Inflammatory macrophage treated with lipopolysaccharide for 4 hours (primary cell): ENCODE measurements at places on chromosomes 4 and X.
A peak's percentile ranks its signal among the peaks of the same experiment; 100 is the strongest.

- no peak for DNase-seq
These were observed 1699.2 kb upstream of the IGFBP7 start for GRCh38 chr4:58809366-58809765.

DNA sequence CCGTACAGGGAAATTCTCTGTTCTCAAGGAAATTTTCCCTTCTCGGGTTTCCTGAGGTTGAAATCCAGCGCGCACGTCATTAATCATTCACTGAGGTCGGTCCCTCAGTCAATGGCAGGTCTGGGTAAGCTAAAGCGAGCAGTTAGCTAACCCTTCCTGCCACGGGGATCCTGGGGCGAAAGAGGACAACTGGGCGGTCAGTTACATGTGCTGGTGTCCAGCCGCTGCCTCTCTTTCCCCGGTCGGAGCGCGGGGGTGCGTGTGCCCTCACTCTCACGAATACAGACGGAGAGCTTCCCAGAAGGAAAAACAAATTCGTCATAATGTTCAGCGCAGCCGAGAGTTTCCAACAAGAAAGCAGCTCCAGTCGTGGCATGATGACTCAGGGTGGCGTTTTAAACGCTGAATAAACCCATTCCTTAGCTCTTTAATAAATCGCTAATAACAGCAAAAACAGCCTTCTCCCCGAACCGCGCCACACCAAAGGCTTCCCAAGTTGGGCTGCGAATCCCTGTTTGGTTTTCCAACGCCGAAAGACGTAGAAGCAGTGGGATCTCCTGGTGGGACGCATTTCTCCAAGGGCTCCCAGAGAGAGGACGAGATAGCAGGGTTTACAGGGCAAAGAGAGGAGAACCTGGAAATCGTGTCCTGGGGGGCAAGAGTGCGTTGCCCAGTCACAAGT is 752 bp upstream of the FGF5 start:
- no peak for DNase-seq

DNA sequence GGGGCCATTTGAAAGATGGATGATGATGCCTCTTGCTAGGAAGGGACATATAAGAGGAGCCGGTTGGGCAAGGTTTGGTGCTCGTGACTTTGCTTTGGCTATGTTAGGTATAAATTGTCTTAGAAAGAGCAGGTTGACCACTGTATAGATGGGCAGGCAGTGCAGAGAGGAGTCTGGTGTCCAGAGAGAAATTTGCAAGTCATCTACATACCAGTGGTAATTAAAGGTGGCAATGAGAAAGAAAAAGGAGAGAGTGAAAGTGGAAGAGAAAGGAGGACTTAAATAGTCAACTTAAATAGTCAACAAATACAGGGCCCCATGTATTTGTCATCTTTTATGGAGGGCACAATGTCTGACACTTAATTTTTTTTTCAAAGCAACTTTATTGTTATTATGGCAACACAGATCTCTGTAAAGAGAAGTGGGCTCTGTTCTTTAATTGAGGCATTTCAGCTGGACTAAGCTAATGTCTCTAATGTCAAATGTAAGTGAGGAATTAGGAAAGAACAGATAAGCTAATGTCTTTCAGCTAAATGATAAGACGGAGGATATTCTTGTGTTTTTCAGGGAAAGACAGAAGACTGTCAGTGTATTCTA is 75.4 kb upstream of the ANXA3 start:
- no peak for DNase-seq

DNA sequence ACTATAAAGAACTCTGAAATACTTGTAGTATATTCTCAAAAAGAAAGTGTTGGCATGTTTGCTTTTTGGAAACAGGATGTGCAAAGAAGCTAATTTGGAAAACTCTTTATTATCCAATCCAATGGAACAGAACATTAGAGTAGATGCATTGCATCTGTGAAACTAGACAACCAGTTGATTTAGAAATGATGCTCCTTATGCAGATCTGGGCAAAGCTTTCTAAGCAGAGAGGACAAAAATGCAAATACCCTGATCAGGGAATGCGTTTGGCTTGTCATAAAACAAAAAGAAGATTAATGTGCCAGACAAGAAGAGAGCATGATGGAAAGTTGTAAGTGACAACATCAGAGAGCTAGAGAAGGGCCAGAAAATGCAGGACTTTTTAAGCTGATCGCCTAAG is 142.3 kb downstream of the RCHY1 start:
- no peak for DNase-seq

GRCh38 chr4:140113653-140114052 is 40.3 kb downstream of the MAML3 start:
- no peak for DNase-seq

- DNase-seq: no peak
These were observed 127.3 kb downstream of the MAD2L1 start for GRCh38 chr4:119939071-119939995.

GRCh38 chr4:144384408-144384807 is 243.9 kb upstream of the GYPA start:
- peak; percentile 42 for DNase-seq

DNA sequence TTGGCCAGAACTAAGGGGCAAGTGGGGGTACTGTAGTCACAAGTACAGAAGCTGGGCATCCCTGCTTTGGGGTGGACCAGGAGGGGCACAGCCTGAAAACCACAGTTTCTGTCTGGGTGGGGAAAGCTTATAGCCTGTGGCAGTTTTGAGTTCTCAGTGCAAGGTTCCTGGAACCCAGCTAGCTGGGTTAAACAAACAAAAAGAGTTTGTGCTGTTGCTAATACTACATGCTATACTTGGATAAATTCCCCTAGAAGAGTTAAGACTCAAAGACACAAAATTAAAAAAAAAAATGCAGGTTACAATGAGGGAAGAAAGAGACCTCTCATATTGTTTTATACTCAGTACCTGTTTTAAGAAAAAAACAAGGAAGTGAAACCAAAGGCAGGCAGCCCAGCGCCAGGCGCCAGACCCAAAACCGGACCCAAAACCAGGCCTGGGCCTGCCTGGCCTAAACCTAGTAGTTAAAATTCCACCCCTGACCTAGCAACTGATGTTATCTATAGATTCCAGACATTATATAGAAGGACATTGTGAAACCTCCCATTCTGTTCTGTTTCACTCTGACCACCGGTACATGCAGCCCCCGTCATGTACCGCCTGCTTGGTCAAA is 50.8 kb downstream of the SLC2A9 start:
- no peak for DNase-seq

DNA sequence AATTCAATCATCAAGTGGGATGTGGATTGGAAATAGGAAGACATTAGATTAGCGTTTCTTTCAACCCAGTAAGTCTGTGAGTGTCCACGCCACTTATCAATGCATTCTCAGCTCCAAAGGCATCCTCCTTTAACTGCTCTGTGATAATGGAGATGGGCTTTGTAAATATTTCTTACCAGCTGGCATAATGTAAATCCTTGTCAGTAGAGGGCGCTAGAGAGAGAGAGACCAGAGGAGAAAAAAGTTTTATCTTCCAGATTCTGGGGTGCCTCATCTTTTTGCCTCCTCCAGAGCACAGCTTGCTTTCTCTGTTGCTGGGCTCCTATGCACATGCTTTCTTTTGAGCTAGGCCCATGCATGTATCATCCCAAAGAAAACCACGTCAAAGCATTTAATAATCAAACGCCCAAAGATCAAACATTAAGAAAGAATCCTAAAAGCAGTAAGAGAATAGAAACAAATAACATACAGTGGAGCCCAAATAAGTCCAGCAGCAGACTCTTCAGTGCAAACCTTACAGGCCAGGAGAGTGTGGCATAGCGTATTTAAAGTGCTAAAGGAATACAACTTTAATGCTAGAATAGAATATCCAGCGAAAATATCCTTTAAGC is 9.6 kb upstream of the MTMR1 start:
- DNase-seq: peak; percentile 44

- DNase-seq: no peak
These were observed 94.8 kb downstream of the MAML3 start for GRCh38 chr4:140059159-140059558.

GRCh38 chrX:74923942-74924448 is 1.3 kb downstream of the NEXMIF start:
- no peak for DNase-seq

DNA sequence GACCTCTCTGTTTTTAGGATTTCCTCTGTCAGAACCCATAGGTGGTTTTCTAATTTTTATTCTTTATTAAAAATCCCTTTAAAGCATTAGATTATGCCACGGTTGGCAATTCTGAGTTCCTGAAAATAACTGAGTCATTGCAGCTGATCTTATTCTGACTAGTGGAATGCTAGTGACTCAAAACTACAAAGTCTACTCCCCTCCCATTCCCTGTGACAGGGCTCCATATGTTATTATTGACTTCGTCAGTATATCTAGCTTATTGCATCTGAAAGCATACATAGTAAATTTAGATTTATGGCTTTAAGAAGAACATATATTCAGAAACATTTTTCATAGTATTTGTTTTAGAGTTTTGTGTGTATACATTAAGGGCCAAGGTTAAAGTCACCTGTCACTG is 38.5 kb downstream of the HERC3 start:
- DNase-seq: peak; percentile 38

DNA sequence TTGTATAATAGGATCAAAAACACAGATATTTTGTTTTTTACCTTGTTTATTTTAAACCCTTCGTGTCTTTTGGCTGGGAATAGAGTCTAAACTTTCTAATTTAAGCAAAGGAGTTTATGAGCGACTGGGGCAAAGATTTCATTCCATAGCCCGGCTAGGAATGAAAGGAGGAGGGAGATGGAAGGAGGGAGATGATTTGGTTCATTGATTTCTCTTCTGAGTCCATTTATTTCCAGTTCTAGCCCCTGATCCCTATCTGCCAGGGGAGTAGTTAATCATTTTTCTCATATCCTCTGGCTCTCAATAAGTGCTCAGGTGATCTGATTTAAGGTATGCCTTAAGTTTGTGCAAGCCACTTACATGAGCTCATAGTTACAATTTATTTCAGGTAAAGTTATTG is 120.0 kb downstream of the SPRY1 start:
- no peak for DNase-seq

- no peak for DNase-seq
These were observed 13.6 kb downstream of the RNF212 start for GRCh38 chr4:1099684-1100335.

- no peak for DNase-seq
These were observed 105.1 kb upstream of the GRID2 start for GRCh38 chr4:92198711-92199110.

DNA sequence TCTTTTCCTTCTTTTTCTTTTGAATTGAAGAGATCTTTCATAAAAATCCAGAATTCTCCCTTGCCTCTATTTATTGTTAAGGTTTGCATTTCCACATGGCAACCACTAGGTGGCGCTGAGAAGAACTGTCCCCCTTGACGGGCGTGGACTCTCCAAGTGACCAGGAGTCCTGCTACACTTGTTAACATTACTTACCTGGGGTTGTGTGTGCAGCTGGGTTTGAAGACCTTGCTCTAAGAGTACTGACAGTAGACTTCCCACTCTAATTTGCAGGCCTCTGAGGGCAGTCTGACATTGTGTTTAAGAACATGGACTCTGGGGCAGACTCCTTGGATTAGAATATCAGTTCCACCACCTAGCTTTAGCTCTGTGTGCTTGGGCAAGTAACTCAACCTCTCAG is 52.8 kb downstream of the GPRIN3 start:
- peak; percentile 36 for DNase-seq

- peak; percentile 67 for DNase-seq
These were observed 240.2 kb downstream of the RAPGEF2 start for GRCh38 chr4:159343116-159343515.

- no peak for DNase-seq
These were observed 394.9 kb upstream of the PABPC5 start for GRCh38 chrX:91039777-91040176.

GRCh38 chrX:38881727-38882126 is 80.5 kb downstream of the MID1IP1 start:
- DNase-seq: peak; percentile 49

DNA sequence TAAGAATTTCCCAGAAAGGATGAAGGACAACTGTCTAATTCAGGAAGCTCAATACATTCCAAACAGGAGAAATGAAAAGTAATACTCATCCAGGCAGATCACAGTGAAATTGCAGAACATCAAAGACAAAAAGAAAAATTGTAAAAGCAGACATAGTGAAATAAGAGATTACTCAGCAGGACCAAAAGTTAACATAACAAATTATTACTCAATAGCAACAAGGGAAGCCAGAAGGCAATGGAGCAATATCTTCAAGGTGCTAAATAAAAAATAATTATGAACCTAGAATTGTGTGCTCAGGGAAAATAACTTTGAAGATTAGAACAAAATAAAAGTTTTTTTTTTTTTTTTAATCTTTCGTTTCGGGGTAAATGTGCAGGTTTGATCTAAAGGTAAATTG is 30.5 kb upstream of the ENPP6 start:
- DNase-seq: peak; percentile 40

DNA sequence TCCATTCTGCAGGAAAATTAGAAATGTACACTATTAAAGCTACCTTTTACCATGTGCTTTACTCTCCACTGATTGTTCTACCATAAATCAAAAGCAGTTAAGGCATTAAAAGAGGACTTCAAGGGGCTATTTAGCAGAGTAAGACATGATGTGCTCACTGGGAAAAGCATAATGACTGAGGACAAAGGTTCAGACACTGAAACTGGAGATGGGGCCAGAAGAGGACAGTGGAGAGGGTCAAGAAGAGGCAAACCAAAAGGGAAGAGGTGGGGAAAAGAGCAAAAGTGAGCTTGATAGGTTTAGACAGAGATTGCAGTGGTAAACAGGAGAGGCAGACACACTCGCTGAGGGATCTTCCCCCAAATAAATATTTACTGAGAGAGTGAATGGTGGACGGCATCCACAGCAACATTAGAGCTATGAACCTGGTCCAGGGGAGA is 23.8 kb downstream of the SH3RF1 start:
- no peak for DNase-seq

GRCh38 chr4:53591372-53591892 is at the start of gene LNX1:
TSS of gene LNX1 (minus strand) at chr4:53591486. CDS start at chr4:53574002, 17,484 bp downstream.
- DNase-seq: peak; percentile 40

DNA sequence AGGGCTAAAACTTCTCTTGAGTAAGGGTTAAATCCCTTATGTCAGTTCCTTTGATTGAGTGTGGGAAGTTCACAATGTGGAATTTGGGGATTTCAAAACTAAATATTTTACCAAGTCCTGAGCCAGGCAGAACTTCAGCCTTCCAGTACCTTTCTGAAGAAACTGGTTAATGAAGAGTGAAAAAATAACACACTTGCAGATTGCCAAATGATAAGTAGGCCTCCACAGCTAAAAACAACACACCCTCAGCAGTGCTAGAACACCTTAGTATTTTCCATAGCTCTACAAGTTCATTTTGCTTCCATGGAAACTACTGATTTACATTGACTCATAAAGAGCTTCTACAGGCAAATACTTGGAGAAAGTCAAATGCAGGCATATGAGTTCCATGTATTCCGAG is 326.8 kb downstream of the ZNF674 start:
- no peak for DNase-seq

- DNase-seq: no peak
These were observed 31.6 kb downstream of the ETDC start for GRCh38 chrX:135340831-135341230.

DNA sequence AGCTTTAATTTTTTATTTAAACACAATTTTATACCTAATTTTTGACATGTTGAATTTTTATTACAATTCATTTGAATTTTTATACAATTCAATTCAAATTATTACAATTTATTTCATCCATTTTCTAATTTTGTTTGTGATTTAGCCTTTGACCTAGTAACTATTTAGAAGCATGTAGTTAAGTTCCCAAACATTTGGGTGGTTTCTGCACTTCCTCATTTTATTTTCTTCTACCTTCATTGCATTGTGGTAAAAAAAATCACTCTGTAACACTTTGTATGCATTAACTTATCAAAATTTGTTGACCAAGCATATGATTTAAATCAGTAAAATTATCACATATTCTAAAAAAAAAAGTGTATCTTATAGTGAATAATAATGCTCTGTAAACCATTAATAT is 928.9 kb downstream of the ARAP2 start:
- no peak for DNase-seq

GRCh38 chr4:74005528-74005927 is 7.1 kb upstream of the CXCL5 start:
- no peak for DNase-seq
